Stimulated activated naive B cell treated with anti-CD40 and anti-IgM and Interleukin-4, amounts not matched to agents 10 μg/mL and 1 μg/mL and 100 μg/mL, for 72 hours (primary cell): ENCODE measurements at places on chromosomes 5 and 9.

GRCh38 chr5:54720341-54720740, 202.8 kb downstream of the SNX18 start:
- no peak for DNase-seq

DNA sequence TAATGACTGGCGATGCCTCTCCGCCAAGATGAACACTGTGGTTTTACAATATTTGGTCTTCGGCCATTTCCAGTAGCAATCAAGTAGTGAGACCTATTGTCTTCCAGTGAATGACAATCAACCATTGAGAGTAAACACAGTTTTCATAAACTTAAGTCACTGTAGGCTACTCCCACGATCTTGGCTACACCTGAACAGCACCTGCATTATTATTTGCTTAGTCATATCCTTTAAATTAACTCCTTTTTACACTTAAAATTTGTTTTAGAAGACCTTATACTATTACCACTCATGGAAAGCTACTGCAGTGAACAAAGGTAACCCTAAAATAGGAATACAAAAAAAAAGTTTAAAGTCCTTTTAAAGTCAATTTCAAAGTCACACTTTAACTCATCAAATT, 58.2 kb downstream of the ZNF354C start:
- DNase-seq: no peak

- no peak for DNase-seq
These were observed 13.5 kb upstream of the AHRR start for GRCh38 chr5:307794-308579.

- DNase-seq: no peak
These were observed 99.4 kb downstream of the RMI1 start for GRCh38 chr9:84079994-84080393.

GRCh38 chr5:16446993-16447392, 18.6 kb downstream of the ZNF622 start:
- DNase-seq: no peak

DNA sequence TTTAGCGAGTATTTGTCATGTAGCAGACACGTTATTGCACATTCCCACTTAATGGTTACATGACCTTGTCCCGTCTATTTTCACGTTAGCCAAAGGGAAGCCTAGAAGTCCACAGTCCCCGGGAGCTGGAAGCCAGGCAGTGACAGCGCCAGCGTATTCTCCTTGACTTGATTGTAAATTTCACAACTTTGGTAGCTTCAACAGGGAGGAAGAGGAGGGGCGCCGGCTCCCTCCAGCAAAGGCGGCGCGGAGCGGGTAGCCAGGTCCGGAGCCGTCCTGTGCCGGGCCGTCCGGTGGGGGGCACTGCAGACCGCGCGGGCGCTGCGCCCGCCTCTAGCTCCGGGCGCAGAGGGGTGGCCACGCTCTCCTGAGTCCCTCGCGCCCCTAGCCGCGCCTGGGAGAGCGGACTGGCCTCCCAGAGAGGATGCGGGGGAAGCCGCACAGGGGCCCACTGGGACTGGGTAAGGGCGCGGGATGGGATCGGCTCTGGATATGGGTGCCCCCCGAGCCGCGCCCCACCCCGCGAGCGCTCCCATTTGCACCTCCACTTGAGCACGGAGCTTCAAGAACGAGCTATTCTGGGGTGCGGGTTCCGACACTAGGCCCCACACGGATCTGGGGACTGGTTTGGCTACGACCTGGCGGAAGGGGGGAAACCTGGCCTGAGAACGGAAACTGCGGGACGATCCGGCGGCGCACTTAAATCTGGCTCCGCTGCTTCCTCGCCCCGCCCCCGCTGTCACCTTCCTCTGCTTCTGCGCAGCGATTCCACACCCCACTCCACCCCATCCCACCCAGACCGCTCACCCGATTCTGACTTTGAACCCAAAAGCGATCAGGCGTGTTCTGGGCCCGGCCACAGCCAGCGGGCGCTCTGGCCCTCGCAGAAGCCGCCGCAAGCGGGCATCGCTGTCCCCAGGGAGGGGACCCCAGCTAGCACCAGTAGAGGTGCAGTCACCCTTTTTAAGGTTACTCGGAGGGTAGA, 23.8 kb downstream of the KLF4 start:
- peak; percentile 36 for DNase-seq

- no peak for DNase-seq
These were observed 199.7 kb downstream of the FSTL4 start for GRCh38 chr5:133412661-133413060.

- no peak for DNase-seq
These were observed 131.6 kb downstream of the GOLPH3 start for GRCh38 chr5:32042551-32042961.

DNA sequence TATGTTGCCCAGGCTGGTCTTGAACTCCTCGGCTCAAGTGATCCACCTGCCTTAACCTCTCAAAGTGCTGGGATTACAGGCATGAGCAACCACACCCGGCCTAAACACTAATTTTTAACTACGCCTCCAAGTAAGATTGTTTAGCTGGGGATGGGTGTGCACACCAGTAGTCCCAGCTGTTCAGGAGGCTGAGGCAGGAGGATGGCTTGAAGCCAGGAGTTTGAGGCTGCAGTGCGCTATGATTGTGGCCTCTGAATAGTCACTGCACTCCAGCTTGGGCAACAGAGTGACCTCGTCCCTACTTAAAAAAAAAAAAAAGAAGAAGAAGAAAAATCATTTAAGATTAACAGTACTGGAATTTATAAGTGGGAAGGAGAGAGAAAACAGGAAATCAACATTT, 90.8 kb upstream of the NR5A1 start:
- no peak for DNase-seq
